ENCODE measurements at places on chromosomes 2 and 18.
A peak's percentile ranks its signal among the peaks of the same experiment; 100 is the strongest.

GRCh38 chr2:136239079-136239685 is 121.2 kb upstream of the CXCR4 start:
- DNase-seq, result no peak

DNA sequence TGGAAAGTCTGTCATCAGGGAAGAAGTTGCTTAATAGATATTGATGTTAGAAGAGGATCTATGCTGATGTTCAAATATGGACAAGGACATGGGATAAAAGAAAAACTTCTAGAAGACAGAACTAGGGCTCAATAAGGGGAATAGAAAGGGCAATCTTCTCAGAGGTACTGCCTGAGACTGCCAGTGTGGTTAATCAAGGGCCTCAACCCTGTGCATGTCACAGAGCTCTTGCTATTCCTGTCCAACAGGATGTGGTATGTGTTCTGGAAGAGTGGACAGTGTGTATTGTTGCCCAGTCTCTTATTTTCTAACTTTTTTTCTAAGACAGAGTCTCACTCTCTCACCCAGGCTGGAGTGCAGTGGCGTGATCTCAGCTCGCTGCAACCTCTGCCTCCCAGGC is 27.8 kb upstream of the RNF125 start:
- DNase-seq, result no peak

DNA sequence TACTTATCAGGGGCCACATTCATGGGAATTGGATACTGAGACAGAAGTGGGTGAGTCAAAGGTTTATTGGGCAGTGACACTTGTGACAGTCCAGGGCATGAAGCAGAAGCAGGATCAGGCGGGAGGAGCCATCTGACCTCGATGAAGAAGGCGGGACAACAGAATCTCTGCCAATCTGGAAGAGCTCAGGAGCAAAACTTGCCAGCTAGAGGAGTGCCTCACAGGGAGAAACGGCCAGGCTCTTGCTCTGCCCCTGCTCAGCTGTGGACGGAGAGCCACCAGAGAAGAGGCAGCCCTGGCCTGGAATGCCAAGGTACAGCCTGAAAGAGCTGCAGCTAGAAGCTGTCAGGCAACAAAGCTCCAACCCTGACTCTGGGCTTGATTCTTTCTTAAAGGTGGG is 16.9 kb downstream of the DAW1 start:
- no peak for DNase-seq

DNA sequence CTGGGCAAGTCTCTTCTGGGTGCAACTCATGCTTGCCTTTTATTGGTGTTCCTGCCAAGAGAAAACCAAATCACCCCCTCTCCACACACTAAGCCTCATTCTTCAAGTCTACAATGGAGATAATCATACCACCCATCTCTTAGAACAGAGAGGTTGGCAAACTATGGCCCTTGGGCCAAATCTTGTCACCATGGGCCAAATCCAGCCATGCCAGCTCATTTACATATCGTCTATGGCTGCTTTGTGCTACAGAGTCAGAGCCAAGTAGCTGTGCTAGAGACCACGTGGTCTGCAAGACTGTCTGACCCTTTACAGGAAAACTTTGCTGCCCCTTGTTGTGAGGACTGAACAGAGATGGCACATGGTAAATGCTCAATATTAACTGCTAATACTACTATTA is 270.3 kb upstream of the PARD3B start:
- DNase-seq, result no peak

DNA sequence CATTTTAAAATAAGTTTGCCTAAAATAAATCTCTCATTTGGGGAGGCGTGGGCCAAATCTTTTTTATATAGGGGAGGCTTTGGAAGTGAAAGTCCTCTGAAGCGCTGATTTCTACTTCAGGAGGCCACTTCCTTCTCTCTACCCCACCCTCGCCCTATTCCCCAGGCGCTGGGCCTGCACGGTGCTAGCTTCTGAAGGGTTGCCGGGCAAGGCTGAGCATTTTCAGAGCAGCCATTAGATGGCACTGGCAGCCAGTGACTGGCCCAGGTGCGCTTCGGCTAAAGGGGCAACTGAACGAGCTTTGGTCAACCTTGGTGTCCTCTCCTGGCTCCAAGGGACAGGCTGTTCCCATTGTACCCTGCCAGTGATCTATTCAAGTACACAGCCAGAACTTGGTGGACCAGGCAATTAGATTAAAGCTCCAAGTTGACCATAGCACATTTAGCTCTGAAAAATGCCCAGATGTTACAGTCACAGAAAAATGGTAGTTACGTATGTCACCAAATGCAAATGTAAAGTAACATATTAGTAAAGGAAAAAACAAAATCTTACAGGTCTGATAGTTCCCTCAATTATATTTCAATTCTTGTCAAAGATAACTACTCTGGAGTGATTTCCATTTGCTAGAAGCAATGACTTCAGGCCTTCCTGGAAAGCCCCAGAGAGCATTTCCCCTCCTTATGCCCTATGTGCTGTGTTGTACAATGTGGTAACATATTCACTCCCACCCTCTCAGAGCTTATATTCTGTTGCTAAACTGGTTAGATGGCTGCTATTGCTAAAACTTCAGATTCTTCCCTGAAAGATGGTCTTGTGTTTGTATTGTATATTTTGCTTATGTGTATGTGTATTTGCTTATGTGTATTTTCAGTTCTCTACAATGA is 2.1 kb downstream of the POMC start:
- no peak for DNase-seq

- DNase-seq, result no peak
Measured at GRCh38 chr2:150062416-150062815, 425.1 kb downstream of the RND3 start.

- DNase-seq, result no peak
Measured at GRCh38 chr2:132430895-132431294, 14.3 kb downstream of the GPR39 start.

DNA sequence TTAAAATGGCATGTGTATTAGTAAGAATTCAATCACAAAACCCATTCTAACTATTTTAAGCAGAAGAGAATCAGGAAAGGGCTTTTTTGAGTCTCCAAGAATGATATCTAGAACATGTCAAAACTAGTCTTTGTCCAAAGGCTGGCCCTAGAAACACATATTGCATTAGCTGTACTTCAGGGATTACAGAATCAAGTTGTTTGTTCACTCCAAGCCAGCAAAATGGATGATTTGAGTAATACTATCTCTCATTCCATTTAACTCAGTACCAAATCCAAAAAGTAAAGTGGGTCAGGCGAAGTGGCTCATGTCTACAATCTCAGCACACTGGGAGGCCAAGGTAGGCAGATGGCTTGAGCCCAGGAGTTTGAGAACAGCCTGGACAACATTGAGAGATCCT is 41.3 kb downstream of the ATF2 start:
- no peak for DNase-seq

- no peak for DNase-seq
Measured at GRCh38 chr2:11073776-11074175, 81.5 kb upstream of the SLC66A3 start.

DNA sequence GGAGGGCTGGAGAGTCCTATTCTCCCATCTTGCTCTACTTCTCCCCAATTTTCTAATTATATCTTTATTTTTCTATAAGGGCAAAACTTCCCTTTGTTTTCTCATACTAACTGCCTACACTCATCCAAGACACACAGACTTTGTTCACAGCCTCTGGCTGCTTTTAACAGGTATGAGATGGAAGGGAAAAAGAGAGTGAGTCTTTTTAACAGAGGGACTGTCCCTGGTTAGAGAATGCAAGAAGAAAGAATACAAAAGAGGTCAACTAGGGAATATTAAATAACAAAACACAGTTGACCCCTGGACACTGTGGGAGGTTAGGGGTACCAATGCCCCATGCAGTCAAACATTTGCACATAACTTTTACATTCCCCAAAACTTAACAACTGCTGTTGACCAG is 41.8 kb downstream of the SP100 start:
- no peak for DNase-seq

- no peak for DNase-seq
Measured at GRCh38 chr2:162044586-162044985, 29.4 kb downstream of the DPP4 start.

GRCh38 chr2:73937899-73938298 is 11.2 kb downstream of the DGUOK start:
- no peak for DNase-seq

DNA sequence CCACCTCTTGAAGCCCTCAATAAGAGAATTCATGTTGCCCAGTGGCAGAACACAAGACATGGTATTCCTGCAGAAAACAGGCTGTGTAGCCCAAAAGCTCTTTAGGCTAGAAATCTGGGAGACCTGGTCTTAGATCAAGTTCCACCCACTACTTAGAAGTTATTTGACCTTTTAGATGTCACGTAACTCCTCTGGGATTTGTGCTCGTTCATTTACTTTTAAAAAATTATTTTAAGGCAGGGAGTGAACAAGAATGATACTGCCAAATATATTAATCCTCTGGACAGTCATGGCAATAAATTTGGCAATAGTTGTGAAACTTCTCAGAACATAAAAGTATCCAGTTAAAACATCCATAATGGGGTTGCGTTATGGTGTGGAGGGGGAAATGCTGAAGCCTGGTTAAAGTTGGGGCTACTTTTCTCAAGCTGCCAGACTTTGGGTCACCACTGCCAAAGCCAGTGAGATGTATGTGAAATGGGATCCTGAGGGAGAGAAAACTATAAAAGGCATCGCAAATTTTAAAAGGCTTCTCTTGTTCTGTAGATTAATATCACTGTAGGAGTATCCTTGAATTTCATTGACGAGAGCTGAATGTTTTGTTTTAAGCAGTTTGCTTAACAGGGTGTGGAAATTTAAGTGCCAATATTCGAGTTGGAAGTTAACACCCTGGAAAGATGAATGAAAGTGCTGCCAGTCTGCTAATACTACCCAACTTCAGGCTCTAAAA is 15.8 kb downstream of the DAPL1 start:
- no peak for DNase-seq

GRCh38 chr2:29293830-29294438 is 178.7 kb downstream of the CLIP4 start:
- DNase-seq, result no peak

GRCh38 chr2:102592601-102593000 is 26.8 kb upstream of the SLC9A2 start:
- DNase-seq, result no peak

GRCh38 chr2:241542278-241542605 is 16.3 kb upstream of the BOK start:
- no peak for DNase-seq

- peak; percentile 96 for DNase-seq
Measured at GRCh38 chr18:70421471-70422390, 132.9 kb downstream of the SOCS6 start.

DNA sequence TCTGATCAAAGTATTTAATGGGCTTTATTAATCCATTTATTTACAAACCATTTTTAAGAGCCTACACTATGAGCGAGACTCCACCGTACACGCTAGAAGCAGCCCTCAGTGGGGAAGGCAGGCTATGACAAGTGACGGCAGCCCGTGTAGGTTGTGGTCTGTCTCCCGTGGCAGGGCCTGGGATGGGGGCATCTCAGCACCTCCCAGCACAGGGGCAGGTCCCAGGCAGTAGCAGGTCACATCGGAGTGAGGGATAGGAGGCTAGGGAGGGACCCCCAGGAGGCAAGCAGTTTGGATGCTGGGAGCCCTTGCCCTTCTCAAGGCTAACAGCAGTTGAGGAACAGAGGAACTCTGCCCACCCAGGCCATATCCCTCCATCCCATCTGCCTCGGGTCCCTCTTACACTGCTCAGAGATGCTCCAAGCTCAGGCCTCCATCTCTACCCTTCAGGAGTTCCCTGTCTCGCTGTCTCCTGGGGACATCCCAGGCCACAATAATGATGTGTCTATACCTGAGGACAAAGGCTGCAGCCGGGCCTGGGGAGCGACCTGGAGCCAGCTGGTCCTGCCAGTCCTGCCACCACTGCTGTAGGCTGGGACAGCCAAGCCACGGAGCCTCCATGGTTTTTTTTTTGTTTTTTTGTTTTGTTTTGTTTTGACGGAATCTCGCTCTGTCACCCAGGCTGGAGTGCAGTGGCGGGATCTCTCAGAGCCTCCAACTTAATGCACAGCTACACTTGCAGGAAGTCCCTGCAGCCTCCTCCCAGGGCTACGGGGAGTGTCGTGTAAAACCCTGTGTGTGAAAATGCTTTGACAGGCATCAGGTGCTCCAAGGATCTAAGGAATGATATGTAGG is 92.0 kb downstream of the NDUFA10 start:
- DNase-seq, result no peak

GRCh38 chr18:12310762-12311161 is 2.7 kb downstream of the TUBB6 start:
- DNase-seq, result no peak

- no peak for DNase-seq
Measured at GRCh38 chr2:176854878-176855277, 357.7 kb upstream of the HNRNPA3 start.

DNA sequence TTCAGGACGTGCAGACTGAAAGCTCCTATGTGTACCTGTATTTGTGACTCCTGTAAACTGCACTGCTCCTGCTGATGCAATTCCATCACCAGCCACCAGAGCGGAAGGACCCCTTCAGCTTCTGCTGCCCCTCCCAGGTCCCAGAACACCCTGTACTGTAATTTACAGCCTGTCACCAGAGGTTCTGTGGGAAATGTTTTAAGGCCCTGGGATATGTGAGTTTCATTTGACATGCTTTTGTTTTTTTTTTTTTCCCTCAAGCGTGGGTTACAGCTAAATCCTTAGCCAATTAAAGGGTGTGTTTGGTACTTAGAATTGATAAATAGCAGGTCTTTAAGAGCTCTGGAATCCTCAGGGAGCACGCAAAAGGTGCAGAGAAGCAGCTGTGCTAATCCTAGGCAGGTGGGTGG is 79.4 kb downstream of the KCTD1 start:
- DNase-seq, result no peak

- DNase-seq, result no peak
Measured at GRCh38 chr2:19863303-19864041, 38.3 kb downstream of the TTC32 start.

DNA sequence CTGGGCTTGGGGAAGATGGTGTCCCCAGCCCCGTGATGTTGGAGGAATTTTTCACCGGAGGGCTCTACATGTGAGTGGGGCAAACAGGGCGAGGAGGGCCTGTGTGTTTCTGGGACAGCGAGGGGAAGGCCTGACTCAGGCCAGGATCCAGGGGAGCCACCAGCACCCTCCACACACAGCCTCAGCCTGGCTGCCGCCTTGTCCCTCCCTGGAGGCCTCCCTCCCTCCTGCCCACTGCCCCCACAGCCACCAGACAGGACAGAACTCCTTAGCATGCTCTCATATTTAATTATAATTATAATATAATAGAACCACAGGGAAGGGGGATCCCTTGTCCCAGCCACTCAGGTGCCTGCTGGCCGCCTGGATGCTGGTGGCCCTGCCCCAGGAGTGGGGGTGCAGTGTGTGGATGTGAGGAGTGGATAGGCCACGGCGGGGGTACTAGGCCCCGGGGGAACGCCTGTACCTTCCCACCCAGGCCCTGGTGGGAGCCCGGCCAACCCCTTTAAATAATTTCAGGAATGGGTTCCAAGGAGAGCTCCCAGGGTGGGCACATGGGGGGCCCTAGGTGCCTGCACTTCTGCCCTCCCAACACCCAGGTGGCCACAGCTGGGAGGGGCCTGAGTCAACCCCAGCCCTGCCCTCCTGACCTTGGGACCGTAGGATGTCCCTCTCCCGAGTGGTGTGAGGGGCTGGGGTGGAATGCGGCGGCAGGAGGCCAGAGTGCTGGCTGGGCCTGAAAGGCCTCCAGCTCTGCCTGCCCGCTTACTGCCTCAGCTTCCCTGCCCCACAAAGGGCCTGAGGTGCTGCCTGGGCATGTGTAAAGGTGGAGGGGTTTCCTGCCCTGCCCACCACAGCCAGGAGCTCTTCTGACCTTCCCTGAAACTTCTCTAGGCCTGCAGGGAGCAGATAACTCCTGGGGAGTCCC is 8.8 kb downstream of the PDCD1 start:
- DNase-seq, result no peak

GRCh38 chr18:63562284-63562683 is 20.1 kb downstream of the SERPINB12 start:
- no peak for DNase-seq

Measured in pulmonary artery endothelial cell (primary cell).